SW480 (cell line): ENCODE measurements at places on chromosomes 16 and 17.

- no peak for DNase-seq
Observed at GRCh38 chr17:20991276-20992037, 51.4 kb downstream of the USP22 start.

DNA sequence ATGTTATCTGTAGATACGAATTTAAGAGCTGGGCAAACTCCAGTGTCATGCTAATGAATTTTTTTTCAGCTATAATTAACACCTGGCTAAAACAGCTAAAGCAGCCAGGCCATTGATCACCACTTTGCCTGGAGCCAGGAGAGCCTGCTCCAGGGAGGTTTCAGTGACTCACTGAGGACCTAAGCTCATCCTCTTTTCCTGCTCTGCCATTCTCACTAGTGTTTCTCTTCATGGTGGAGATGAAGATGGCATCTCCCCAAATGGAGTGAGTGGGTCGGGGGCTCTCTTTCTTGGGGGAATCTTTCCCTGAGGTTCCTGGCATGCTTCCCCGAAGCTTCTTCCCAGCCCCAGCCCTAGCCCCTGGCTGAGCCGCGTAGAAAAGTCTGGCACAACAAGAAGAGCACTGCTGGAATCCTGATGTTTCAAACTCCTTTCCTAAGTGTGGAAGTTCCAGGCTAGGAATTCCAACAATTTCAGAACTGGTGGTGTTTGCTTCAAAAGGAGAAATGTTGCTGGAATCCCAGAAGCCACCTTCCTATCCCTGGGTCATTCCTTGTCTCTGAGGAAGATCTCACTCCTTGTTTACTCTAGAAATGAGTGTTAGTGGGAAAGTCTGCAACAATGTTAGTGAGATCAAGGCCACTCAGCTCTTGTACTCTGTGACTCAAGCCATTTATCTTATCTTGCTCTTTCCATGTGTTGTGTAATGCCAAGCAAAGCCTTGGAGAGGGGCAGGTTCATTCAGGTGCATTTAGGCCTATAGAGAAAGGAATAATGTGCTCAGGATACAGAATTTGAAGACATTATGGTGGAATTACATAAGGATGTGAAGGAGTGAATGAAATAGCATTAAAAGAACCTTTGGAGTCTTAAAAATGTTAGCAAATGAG is 26.0 kb upstream of the B4GALNT2 start:
- no peak for DNase-seq

- no peak for DNase-seq
Observed at GRCh38 chr16:51875834-51876600, 670.9 kb downstream of the TOX3 start.

GRCh38 chr17:13537167-13537731 is 64.5 kb downstream of the HS3ST3A1 start:
- no peak for DNase-seq

GRCh38 chr17:17216776-17217175 is 10.6 kb upstream of the PLD6 start:
- DNase-seq, result no peak

DNA sequence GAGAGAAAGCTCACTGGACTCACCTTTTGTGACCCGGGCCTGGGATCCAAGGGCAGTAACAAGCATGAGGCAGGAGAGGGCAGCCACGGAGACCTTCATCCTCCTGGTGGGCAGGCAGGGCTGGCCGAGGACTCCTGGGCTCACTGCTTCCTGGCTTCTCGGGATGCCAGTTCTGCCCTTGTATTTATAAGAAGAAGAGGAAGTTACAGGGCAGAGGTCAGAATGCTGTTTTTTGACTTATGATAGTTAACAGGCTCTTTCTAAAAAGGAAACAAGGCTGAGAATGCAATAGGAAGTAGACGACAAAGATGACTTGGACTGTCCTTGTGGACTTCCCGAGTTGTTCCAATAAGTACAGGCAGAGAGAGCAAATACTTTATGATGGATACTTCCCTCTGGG is at the start of gene CCL23:
Gene CCL23, minus strand, starts transcription at position 174 of the 400 bp plus-strand sequence. Its CDS starts 75 bp downstream, at position 99.
- DNase-seq, result no peak

- DNase-seq, result peak; percentile 13
Observed at GRCh38 chr17:6507535-6507934, 48.8 kb downstream of the PITPNM3 start.

DNA sequence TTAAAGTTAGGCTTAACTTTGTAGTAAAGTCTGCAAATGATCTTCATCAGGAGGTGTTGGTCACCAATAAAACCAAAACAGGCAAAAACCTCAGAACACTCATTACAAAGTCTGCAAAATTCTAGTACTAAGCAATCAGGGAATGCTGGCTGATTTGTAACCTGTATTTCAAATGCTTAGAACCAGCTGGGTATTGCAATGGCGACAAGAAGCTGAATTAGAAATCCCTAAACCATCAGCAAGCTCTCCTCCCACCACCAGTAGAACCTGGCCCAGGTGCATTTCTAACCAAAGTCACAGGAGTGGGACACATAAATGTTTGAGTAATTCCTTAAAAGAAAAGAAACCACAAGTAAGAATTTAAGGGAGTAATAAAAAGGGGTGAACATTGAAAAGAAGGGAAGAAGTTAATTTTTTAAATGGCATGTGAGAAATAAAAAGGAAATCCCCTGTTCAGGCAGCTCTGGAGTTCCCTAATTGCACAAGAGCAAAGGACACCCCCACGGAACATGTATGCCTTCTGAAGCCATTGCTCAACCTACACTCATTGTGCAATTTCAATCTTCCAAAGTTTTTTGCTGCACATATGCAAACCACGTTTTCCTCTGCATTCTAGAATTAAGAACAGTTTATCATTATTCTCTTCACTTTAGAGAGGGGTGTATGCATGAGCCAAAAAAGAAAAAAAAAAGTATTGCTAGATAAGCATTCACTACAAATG is 102.9 kb downstream of the HIC1 start:
- DNase-seq, result no peak

GRCh38 chr16:23420011-23420410 is 33.0 kb downstream of the COG7 start:
- no peak for DNase-seq

DNA sequence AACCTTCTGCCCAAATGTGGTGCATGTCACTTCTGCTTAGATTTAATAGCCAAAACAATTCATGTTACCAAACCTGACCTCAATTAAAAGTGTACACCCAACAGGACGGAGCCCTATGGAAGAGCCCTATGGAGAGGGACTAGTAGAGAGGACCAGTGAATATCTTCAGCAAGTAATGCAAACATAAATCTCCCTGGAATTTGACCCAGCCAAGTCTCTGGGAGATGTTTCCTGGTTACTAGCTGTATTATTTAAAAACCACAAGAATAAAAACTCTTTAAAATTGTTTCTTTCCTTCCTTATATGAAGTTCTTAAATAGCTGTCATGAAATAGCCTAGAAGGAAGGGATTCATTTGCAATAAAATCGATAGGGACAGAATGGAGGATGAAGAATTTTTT is 255.8 kb downstream of the CDH11 start:
- no peak for DNase-seq

DNA sequence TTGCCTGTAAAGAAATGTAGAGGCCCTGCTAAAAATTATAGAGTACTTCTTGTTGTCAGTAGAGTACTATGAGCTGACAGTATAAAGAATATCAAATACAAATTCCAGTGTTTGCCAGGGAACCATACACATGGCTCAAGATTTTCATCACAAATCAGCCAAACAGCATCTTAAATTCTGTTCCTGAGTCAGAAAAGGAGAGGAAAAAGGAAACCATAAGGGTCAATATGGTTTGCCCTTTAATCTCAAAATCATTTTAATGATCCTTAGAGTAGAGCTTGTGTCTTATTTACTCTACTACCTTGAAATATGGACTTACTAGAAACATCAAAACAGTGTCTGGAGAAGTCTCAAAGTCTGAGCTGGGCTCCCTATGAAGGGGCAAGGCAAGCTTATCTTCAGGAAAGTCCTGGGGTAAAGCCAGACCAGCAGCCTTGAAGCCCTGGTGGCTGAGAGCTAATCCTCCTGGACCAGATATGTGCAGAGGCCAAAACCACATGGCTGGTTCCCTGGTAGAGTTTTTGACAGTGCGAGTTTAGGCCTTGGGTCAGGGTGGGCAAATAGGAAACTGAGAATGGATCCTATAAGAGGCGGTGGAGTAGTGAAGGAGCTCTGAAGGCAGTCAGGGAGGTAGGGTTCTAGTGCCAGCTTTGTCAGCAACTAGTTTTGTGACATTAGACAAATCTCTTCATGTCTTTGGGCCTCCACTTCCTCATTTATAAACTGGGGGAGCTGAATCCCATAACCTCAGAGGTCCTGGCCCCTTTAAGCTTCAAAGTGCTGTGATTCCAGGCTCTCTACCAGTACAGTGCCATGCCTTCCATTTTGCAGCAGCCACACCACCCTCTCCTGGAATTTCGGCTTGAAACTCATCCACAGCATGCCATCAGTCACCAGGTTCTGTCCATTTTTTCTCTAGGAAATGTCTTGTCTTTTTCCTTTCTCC is 38.9 kb downstream of the MRTFB start:
- DNase-seq, result no peak

DNA sequence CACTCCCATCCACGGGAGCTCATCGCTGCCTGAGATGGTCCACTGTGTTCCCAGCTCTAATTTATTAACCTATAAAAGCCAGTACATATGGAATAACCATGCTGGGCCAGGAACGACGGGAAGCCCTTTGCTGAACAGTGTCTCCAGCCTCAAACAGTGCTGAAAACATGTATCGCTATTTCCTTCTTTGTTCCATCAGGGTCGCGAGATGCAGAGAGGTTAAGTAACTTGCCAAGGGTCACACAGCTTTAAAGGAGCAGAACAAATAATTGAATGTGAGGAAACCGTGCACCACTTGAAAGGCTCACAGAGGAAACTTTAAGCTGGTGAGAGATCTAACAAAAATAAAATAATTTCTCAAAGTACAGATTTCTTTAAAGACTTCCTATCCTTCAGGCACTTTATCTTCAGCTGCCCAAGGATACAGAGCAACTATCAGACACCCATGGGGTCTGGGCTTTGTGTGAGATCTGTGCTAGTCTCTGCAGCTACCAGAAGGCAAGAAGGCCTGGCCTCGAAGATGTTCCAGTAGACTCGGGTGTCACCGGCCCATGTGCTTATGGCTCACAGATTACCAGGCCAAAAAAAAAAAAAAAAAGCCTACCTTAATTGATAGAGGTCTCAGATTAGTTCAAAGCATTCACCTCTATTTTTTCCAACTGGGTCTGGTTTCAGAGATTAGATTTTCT is 207.8 kb upstream of the FOXF1 start:
- DNase-seq, result no peak

GRCh38 chr17:28101919-28102318 is 59.4 kb downstream of the NLK start:
- DNase-seq, result no peak

GRCh38 chr16:76535-77272 is 1.3 kb upstream of the MPG start:
- peak; percentile 24 for DNase-seq

- DNase-seq, result no peak
Observed at GRCh38 chr16:30808146-30808545, 21.1 kb upstream of the ZNF629 start.

- no peak for DNase-seq
Observed at GRCh38 chr17:79987935-79988184, 47.8 kb downstream of the TBC1D16 start.

- no peak for DNase-seq
Observed at GRCh38 chr17:62696726-62697490, 69.4 kb downstream of the MRC2 start.

- DNase-seq, result no peak
Observed at GRCh38 chr17:77420095-77420803, 279.5 kb downstream of the SEC14L1 start.

GRCh38 chr17:35218915-35219314 is 24.0 kb upstream of the SLFN5 start:
- no peak for DNase-seq

GRCh38 chr16:52090080-52090479 is 456.9 kb downstream of the TOX3 start:
- peak; percentile 7 for DNase-seq

- no peak for DNase-seq
Observed at GRCh38 chr16:81261049-81261648, 22.7 kb downstream of the BCO1 start.

DNA sequence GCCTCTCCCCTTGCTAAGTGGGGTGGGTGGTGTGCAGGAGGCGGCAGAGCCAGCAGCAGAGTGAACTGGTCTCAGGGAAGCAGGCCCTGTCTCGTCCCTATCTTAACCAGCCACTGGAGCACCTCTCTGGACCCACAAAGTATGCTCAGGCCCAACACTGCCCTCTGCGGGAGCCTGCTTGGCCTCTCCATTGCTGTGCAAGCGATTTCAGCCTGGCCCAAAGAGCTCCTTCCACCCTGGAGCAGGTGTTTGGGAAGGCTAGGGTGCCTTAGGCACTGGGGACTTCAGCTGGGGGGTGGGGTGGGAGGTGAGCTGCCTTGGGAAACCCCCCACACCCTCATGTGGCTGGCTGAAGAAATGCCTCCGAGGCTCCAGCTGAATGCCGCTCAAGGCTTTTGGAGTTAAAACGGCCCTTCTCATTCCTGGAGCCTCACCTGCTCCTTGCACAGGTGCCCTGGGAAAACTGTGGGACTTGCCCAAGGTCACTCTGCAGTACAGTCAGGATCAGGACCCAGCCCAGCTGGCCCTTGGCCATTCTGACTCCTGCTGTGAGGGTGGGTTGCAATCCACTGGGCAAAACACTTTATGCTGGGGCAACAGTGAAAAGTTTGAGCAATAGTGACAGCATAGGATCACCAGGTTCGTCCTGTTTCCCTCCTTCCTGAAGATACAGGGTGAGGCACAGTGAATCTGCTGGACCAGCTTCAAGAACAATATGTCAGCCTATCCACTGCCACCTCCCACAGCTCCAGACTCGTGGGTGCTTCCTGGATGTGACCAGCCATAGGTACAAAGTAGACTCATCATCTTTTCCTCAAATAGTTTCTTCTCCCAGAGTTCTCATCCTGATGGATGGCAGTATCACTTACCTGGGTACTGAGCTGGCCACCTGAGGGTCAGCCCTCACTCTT is 5.9 kb upstream of the UBE2O start:
- peak; percentile 29 for DNase-seq

- DNase-seq, result no peak
Observed at GRCh38 chr17:82662711-82663261, 14.5 kb upstream of the WDR45B start.

DNA sequence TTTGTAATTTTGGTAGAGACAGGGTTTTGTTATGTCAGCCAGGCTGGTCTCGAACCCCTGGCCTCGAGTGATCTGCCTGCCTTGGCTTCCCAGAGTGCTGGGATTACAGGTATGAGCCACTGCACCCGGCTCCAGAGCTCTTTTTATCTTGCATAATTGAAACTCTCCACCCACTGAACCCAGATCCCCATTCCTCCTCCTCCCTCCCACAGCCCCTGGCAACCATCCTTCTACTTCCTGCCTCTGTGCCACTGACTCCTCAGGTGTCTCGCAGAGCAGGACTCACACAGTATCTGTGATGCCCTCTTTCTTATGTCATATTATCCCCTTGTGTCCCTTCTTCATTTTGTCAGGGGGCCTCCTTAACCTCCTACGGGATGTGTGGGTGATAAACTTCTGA is 340.7 kb downstream of the SLC39A11 start:
- DNase-seq, result no peak

- DNase-seq, result peak; percentile 63
Observed at GRCh38 chr17:48795444-48796162, 21.4 kb downstream of the TTLL6 start.

GRCh38 chr17:63698886-63699637 is 863 bp downstream of the LIMD2 start:
- DNase-seq, result no peak

GRCh38 chr17:4420692-4421131 is 13.0 kb upstream of the SPNS3 start:
- peak; percentile 72 for DNase-seq
